ENCODE measurements at places on chromosomes 6 and 20. TPM values are rescaled to one million over a fixed set of nuclear protein-coding genes. Genes with fewer than 3 reads are reported as not detected.
A peak's percentile ranks its signal among the peaks of the same experiment; 100 is the strongest.

- DNase-seq = no peak
- peaks cover 26% of the 10 kb centered on the region for H3K4me1 ChIP-seq
- no peak overlapping the region for H3K4me3 ChIP-seq
- no peaks in the 10 kb centered on the region for H3K27me3 ChIP-seq
- no peak overlapping the region for H3K27ac ChIP-seq
These were observed 118.7 kb downstream of the HFE start for GRCh38 chr6:26205625-26206574.

DNA sequence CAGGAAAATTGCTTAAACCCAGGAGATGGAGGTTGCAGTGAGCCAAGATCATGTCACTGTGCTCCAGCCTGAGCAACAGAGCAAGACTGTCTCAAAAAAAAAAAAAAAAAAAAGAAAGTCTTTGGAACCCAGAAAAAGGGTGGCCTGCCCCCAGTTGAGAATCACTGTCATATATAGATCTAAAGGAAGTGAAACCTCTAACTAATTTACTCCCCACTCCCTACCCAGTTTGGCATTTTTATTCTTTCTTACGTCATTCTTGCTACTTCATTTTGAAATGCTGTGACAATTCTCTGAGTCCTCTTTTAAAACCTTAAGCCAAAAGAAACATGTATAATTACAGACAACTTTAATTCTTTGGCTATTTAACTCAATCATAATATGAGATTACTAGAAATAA, 254.8 kb downstream of the CDC5L start:
- DNase-seq = no peak
- H3K27me3 ChIP-seq = no peaks in the 10 kb centered on the region
- peaks cover 35% of the 10 kb centered on the region for H3K4me1 ChIP-seq
- no peaks in the 10 kb centered on the region for H3K36me3 ChIP-seq

GRCh38 chr6:39822846-39823815, 31.0 kb downstream of the DAAM2 start:
- no peak for DNase-seq
- H3K27me3 ChIP-seq = no peaks in the 10 kb centered on the region
- no peak overlapping the region for H3K27ac ChIP-seq

DNA sequence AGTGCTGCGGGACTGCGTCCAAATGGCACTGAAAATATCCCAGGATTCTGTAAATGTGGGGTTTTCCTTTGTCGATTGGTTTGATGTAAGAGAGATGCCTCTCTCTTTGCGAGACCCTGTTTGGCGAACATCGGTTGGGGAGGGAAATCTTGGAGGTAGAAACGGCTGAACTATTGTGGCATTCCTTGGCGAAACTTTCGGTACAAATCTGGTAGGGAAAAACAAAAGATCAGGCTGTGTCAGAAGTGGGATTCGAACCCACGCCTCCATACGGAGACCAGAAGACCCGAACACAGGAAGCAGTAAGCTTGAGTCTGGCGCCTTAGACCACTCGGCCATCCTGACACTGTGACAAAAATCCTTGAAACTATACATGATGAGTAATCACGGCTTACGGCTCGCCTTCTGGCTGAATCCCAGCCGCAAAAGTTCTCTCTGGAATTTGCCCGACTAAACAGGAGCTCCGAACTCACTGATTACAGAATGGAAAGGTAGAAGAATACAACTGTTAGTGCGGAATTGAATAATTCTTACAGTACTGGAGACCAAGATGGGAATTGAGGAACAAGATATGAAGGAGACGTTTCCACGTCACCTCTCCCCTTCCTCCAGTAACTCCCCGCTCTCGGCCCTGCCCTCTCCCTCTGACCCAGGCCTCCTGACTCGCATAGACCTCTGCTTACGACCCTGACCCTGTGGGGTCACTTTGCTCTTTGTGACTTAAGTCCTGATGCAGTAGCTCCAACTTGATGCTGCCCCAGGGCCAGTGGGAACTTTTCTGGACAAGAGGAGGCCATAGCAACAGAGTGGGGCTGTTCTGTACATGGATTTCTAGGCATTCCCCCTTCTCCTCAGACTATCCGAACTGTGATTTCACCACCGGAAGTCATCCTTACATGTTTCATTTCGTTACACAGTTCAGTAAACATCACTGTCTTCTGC, 132.8 kb upstream of the ZNF184 start:
- H3K4me3 ChIP-seq = peak overlapping the region; percentile 40
- H3K4me1 ChIP-seq = peaks cover 25% of the 10 kb centered on the region
- H3K27me3 ChIP-seq = peaks cover 36% of the 10 kb centered on the region
- H3K27ac ChIP-seq = no peak overlapping the region

DNA sequence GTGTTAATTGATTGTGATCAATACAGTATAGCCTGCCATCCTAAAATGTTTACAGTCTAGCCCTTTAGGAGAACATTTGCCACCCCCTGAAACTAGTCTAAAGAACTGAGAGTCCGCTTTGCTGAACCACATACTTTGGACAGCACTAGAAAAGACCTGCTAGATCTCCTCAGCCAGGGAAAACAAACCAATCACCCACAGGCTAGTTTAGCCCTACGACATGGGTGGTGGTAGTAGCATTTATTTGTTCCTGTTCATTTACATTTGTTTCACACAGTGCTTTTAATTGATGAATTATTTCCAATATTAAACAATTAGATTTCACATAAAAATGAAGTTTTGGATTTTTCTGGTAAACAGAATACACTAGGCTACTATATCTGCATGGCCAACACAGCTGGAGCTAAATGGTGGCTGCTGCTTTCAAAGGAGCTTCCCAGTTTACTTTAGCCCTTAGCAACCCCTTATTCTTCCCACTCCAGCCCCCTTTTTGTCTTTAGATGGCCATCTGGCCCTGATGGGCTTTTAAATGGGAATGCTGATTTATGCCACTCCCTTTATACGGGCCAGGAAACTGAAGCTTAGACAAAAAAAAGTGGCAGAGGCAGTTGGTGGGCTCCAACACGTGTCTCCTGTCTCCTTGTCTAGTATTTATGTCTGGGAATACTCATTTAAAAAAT, 72.4 kb downstream of the ADGRG6 start:
- no peaks in the 10 kb centered on the region for H3K36me3 ChIP-seq
- H3K27ac ChIP-seq = no peak overlapping the region
- no peak for DNase-seq

- DNase-seq = no peak
- no peaks in the 10 kb centered on the region for H3K4me1 ChIP-seq
- no peak overlapping the region for H3K27ac ChIP-seq
- H3K36me3 ChIP-seq = no peaks in the 10 kb centered on the region
- H3K27me3 ChIP-seq = no peaks in the 10 kb centered on the region
These were observed 620.1 kb downstream of the HTR1B start for GRCh38 chr6:76843054-76843822.

- H3K4me1 ChIP-seq = peaks cover 24% of the 10 kb centered on the region
- H3K4me3 ChIP-seq = no peak overlapping the region
- peaks cover 49% of the 10 kb centered on the region for H3K36me3 ChIP-seq
- H3K27ac ChIP-seq = no peak overlapping the region
These were observed 69.4 kb downstream of the BACH2 start for GRCh38 chr6:90227213-90227612.

DNA sequence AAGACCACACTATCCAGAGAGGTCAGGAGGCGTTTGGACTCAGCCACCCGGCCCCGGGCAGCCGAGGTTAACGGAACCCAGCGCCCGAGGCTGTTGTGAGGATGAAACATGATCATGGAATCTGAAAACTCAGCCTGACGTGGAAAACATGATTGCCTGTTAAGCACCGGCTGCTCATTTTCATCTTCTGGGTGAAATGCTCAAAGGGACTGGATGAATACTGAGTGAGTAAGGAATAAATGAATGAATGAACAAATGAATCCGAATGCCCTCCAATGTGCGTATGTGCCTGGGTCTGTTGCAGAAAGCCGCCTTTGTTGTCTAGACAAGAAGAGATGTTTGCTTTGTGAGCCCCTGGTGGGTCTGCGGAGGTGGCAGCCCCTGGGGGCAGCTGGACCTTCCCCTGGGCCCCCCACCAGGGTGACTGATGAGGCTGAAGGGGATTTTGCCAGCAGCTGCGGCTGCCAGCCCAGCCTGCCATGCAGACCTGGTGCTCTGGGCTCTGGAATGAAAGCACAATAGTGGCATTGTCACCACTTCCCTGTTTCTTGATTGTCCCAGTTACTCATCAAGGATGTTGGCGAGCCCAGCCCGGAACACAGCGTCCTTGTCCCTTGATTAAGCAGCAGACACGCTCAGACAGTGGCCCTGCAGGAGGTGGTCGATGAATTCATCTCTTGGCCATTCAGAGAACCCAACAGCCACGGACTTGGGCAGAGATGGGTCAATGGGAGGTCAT, 211.1 kb downstream of the ANKRD60 start:
- no peaks in the 10 kb centered on the region for H3K36me3 ChIP-seq
- H3K4me3 ChIP-seq = no peak overlapping the region
- H3K27ac ChIP-seq = no peak overlapping the region
- no peak for DNase-seq

- peak; percentile 89 for DNase-seq
- peaks cover 41% of the 10 kb centered on the region for H3K4me1 ChIP-seq
- no peaks in the 10 kb centered on the region for H3K27me3 ChIP-seq
- peak overlapping the region; percentile 93 for H3K4me3 ChIP-seq
These were observed 108.2 kb downstream of the HFE start for GRCh38 chr6:26195376-26195923.

DNA sequence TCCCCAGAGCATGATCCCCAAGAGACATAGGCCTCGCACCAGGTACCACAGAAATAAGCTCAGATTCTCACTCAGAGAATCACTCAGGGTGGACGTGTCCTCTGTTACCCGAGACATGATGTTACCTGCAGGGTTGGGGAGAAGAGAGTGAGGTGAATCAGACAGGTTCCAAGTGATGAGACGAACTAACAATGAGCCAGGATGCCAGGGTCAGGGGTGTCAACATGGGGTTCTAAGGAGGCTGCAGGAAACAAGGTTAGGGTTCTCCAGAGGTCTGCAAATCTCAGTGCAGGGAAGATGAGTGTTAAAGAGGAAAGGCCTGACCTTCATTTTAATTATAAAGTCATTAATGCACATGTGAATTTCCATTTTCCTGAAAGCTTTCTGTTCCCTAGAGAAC, 2.5 kb downstream of the TAP1 start:
- peaks cover 60% of the 10 kb centered on the region for H3K4me1 ChIP-seq
- DNase-seq = no peak
- H3K27ac ChIP-seq = peak overlapping the region; percentile 99
- H3K27me3 ChIP-seq = no peaks in the 10 kb centered on the region
- peak overlapping the region; percentile 100 for H3K4me3 ChIP-seq

- no peak overlapping the region for H3K4me3 ChIP-seq
- no peaks in the 10 kb centered on the region for H3K4me1 ChIP-seq
- no peak overlapping the region for H3K27ac ChIP-seq
These were observed 12.8 kb upstream of the SGK2 start for GRCh38 chr20:43545837-43546578.

- peaks cover 30% of the 10 kb centered on the region for H3K27me3 ChIP-seq
- no peak for DNase-seq
These were observed 14.2 kb upstream of the FOXQ1 start for GRCh38 chr6:1297746-1298145.

Gene HLA-DQA1
- 35.4 TPM for total RNA-seq

Gene LY6G6D
- not detected for total RNA-seq

Gene SLC17A4
- not detected for total RNA-seq

Gene BHLHE23
- not detected for total RNA-seq

Gene ENPP4
- total RNA-seq = 8.2 TPM

Gene FOXF2
- total RNA-seq = not detected

Gene MOXD1
- not detected for total RNA-seq

Gene GPANK1
- total RNA-seq = 33.6 TPM
